ENCODE measurements at places on chromosomes 7 and 10.

GRCh38 chr10:68092512-68092911 is 16.8 kb upstream of the MYPN start:
- DNase-seq, result no peak

DNA sequence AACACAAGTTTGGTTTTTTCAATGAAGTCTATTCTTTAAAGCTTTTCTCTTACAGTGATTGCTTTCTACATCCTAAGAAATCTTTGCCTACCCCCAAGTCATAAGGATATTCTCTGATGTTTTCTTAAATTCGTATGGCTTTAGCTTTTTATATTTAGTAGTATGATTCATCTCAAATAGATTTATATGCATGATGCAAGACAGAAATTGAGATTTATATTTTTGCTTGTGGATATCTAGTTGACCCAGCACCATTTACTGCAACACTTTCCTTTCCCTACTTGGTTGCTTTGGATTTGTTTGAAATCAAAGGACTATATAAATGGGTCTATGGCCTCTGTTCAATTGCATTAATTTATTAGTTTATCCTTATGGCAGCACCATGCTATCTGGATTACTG is 113.9 kb downstream of the ZNF438 start:
- DNase-seq, result no peak

GRCh38 chr7:2108501-2109250 is 124.1 kb downstream of the MAD1L1 start:
- DNase-seq, result no peak

DNA sequence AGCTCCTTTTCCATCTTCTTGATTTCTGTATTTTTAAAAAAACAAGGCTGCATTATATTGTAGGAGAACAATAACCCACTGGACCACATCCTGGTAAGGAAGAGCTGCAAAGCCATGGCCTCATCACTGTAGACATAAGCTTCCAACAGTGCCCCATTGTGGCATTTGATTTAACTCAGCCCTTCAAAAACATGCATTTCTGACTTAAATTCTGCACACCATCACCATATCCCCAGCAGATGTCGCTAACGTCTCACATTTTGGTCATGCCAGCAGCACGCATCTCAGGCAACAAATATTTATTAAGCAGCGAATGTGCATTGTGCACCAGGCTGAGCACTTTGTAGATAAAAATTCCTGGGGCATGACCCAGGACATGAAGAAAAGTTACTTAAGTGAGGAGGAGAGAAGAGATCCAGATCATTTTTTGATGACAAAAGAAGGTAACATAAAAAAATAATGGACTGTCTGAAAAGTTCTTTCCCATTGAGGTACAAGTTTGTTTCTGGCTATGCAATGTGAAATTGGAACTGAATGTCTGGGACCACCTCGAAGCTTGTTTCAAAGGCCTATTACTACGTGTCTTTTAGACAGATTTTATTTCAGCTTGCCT is 164.6 kb upstream of the CDCA7L start:
- DNase-seq, result peak; percentile 81

GRCh38 chr10:43203448-43204041 is 63.3 kb downstream of the RASGEF1A start:
- no peak for DNase-seq

DNA sequence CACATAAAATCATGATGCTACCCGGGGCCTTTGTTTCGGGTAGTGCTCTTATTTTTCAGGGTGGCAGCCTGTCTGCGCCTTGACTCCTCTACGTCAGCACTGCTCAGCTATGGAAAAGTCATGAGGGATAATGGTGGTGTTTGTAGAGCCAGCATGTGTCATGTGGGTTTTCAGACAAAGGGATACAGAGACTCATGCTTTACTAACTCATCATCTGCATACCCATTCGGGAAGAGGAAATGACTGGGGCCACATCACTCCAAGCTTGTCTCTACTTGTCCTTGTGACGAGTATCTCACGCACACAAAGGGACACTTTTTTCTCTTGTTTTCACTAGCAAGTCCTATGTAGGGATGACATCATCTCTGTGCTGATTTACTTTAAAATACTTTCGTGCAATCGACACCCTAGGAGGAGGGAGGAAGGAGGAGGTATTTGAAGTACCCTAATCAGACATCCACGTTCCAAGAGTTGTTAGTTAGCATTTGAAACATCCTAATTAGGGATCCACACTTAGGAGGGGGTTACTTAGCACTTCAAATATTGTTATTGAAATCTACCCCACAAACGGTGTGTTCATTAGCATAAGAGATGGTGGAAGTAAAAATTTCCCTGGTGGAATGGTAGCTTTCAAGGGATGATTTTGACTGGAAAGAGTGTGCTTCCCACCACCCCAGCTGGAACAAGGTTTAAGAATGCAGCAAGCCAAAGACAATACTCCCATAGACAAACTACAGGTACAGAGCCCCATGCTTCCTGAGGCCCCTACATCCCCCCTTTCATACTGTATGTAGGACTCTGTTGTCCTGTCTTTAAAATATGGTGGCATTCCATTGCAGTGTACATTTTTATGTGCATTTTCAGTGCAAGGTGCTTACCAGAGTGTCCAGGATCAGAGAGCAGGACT is 52.0 kb downstream of the THNSL1 start:
- DNase-seq, result peak; percentile 36

- DNase-seq, result no peak
These were observed 328.4 kb upstream of the NFE2L3 start for GRCh38 chr7:25823571-25823970.

DNA sequence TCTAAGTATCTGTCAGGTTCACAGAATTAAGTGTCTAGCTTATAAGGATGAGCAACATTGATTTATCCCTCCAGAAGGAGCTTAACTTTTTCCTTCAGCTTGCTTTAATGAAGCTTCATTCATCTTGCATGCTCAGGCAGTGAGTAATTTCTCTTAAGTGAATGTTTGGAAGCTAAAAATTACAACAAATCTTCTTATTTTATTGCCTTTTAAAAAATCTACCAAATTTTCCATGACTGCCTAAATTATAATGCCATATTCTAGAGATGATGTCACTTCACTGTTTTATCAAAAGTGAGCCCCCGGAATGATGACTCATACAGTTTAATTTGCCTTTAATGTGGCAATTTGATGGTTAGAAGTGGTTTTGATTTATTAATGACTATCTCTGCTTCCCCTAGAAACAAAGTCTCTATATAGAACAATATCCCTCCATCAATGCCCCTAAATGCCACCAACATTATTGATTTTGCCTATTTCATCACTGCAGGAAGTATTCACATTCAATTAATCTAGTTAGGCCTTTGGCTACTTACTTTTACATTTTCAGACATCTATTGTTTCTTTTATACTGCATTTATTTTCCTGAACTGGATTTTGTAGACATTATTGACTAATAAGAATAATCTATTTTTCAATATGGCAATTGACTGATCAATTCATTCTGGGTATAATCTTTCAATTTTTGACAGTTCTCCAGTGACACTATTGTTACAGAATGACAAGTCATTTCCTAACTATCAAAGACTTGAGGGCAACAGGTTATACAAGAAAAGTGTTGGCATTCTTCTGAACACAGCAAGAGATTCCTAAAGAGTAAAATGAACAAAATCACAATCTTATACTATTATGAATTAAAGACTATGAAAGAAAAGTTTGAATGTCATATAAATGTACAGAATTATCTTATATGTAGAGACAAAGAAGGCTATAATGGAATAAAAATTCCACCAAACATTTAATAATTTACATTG is 139.3 kb upstream of the ODAD2 start:
- DNase-seq, result peak; percentile 58

DNA sequence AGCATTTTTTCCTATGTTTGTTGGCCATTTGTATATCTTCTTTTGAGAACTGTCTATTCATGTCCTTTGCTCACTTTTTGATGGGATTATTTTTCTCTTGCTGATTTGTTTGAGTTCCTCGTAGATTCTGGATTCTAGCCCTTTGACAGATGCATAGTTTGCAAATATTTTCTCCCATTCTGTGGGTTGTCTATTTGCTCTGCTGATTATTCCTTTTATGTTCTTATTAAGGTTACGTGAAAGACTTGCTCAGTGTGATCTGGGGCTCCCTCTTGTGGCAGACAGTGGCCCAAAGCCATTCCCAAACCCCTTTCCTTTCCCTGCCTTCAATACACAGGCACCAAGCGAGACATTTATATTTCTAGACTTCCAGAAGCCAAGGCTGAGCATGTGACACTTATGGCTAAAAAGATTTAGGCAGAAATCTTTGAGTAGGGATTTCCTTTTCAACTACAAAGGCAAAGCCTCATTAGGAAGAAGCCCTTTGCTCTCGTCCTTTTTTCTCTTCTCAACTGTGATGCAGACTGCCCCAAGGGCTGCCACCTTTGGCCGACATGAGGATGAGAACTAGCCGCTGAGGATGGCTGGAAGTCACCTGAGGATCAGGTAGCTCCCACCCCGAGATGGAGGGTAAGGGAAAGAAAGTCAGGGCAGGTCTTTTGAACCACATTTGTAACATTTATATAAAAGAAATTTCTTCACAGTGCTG is 23.6 kb downstream of the ST8SIA6 start:
- DNase-seq, result peak; percentile 83

DNA sequence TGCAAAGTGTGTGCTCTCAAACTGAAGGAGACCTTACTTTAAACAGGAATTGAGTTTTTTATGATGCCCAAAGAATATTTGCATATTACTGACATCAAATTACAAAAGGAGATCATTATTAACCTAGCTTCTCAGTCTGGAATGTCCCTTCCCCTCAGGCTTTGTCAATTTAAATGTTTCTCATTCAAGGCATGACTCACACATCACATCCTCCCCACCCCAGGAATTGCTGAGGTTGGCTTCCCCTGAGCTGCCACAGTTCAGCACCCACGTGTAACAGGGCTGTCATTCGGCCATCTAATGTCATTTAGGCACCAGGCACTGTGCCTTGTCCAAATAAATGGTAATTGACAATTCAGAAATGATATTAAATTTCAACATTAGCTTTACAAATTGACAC is 305.9 kb upstream of the MGMT start:
- DNase-seq, result no peak
